Activated CD8-positive, alpha-beta T cell treated with anti-CD3 and anti-CD28 coated beads, Interleukin-2, amount 10 ng/mL, durations not matched to agents 7 days and 5 days (primary cell): ENCODE measurements at places on chromosomes 3 and 15. TPM values are rescaled to one million over a fixed set of nuclear protein-coding genes. Genes with fewer than 3 reads are reported as not detected.

GRCh38 chr15:73079565-73079964, 27.3 kb downstream of the NEO1 start:
- DNase-seq, result no peak

DNA sequence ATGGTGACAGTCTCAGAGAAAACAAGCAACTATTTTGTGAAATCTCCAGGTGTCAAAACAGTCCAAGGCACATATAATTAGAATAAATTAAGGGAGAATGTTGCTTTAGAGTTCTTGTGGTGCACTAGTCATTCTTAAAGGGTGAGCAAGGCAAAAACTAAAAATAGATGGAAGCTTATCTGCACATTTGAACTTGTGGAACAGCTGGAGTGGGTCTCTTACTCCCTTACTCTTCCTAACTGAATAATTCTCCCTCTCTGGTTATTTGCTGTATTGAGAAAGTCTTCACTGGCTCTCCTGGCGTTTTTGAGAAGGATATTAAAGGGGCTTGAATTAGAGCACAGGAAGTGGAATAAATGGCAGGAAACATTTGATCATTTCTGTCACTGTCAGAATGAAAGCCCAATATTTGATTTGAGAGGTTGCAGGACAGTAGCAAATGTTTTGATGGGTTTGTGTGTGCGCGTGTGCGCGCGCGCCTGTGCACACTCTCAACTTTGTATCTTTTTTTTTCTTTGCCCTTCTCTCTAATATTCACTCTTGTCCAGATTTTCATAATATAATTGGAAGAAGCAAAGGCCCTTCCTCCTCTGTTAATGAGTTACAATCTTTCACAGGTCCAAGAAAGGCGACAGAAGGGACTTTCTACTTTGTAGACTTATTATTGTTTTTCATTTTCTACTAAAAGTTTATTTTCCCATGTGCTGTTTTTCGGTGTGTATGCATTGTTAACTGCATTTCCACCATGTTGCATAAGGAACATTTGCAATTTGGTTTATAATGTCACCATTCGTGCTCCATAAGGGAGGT, 40.9 kb downstream of the AKAP13 start:
- DNase-seq, result no peak

DNA sequence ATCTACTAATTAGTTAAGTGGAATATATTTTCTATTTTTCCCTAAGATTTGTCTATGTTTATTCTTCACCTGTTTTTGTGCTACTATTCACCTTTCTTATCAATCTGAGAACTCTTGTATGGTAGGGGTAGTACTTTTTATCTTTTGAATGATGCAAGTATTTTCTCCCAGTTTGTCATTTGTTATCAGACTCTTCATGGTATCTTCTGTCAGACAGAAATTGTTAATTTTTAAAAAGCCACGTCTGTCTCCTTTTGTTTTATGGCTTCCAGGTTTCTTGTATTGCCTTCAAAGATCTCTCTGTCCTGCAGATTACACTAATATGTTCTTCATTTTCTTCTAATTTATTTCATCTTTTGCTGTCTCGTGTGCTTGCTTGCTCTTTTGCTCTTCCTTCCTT, 184.3 kb downstream of the PCCB start:
- no peak for DNase-seq

DNA sequence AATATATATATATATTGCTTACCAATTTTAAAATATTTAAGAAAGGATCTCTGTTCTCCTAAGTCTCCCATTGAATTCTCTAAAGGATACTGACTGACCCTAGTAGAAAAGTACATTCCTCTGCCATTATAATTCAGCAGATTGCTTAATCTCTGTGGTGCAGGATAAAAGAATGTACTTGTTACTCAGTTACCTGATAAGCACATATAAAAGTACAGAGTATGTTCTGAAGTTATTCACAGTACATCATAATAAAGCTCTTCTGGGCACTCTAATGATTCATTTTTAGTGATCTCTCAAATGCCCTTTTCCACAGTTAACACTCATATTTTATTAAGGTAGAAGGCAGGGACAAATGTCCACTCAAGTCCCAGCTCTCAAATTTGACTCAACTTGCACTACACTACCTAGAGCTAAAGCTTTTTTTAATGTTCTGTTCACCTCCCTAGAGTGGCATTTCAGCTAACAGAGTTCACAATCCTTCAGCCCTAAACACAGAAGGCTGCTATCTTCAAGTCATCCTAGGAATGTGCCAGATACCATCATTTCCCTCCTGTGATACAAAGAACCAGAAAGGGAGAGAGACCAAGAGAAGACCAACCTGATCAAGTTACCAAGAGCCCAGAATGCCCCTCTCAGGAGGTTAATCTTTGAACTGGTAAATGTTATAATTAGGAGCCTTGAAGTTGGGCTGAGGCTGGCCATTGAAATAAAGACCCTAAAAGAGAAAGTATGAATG, 53.3 kb downstream of the MEIS2 start:
- no peak for DNase-seq

GRCh38 chr15:39188314-39188713, 392.6 kb upstream of the THBS1 start:
- DNase-seq, result no peak

- DNase-seq, result no peak
Measured at GRCh38 chr15:57784081-57784511, 77.6 kb downstream of the POLR2M start.

DNA sequence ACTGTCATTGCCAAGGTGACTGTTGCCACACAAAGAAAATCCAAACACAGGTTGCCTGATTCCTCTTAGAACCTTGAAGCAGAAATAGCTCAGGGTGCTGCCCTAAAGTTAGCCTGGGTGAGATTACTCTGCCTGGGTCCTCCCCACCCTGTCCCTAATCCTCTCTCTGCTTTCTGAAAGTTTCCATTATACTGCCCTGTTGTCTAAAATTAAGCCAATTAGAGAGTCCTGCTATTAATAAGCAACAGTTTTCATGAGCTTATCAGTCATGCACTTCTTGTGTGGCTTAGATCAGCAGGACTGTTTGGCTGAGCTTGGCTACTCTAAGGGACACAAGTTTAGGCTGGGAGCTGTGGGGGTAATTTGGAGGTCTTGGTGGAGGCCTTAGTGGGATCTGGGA, 334.7 kb upstream of the LRRFIP2 start:
- DNase-seq, result no peak

DNA sequence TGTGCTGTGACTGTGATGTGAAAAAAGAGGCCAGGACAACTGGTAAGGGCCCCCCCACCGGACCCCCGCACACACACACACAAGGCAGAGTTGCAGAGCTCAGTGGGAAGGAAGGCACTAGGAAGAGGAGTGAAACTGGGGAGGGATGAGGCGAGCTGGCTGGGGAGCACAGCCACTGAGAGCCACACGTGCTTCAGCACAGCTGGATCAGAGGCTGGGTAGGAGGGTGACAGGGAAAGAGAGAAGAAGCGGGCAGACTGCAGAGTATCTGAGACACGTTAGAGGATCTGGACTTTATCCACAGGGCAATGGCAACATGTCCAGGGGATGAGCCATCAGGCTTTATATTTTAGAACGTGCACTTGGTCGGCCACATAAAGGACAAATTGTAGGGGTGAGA, 38.0 kb upstream of the TKT start:
- no peak for DNase-seq

DNA sequence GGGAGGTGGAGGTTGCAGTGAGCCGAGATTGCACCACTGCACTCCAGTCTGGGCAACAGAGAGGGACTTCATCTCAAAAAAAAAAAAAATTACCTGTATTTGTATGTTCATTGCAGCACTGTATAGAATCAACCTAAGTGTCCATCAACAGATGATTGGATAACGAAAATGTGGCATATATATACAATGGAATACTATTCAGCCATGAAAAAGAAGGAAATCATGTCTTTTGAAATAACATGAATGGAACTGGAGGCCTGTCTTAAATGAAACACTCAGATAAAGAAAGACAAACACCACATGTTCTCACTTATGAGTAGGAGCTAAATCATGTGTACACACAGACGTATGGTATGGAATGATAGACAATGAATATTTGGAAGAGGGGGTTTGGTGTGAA, 59.4 kb upstream of the MEF2A start:
- no peak for DNase-seq

- DNase-seq, result no peak
Measured at GRCh38 chr3:5663601-5664000, 476.1 kb downstream of the EDEM1 start.

DNA sequence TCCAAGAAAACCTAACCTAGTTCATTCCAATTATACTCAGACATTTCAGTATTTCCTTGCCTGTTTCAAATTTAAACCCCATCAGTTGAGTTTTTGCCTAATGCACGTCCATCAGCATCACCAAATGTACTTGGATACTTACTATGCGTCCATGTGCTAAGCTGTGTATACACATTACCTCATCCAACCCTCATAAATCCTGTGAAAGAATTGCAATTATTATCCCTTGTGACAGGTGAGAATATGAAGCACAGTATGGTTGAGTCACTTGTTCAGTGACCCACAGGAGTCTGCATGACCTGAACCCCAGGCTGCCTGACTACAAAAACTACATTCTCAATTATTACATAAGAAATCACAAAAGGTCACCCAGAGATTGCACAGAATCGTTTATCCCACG, 2.5 kb downstream of the OR5K2 start:
- no peak for DNase-seq

Gene ITPKA
- total RNA-seq, result 0.29 TPM
